ENCODE measurements at places on chromosomes 16 and 17. TPM values are rescaled to one million over a fixed set of nuclear protein-coding genes. Genes with fewer than 3 reads are reported as not detected.

GRCh38 chr16:53852678-53853077 lies 148.7 kb downstream of the FTO start:
- H3K4me1 ChIP-seq: no peaks in the 10 kb centered on the region
- H3K4me3 ChIP-seq: no peak overlapping the region
- H3K27ac ChIP-seq: no peak overlapping the region

DNA sequence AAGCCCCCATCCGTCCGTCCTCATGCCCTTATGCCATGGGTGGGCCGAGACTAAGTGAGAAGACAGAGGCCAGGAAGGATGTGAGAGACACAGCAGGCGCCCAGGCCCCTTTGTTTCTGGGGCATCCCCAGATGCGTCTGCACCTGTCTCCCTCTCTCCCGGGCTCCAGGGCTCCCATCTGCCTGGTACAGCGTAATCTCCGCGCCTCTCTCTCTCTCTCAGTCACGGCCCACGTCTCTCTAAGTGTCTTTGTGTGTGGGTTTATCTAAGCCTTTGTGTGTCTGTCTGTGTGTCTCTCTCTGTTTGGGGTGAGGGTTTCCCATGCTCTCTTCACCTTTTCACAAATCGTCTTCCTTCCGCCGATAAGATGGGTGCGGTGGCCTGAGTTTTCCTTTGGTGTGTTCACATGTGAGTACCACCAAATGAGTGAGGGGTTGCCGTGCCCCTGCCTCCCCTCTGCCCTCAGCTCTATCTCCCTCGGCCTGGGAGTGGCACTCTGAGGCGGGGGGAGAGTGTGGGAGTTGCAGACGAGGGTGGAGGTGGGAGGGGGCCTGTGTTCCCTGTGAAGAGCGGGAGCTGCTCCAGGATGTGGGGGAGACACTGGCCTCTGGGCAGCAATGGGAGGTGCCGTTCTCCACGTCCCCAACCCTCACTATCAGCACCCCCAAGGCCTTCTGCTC lies 25.8 kb upstream of the ABCC3 start:
- H3K27me3 ChIP-seq: peaks cover 30% of the 10 kb centered on the region
- no peaks in the 10 kb centered on the region for H3K36me3 ChIP-seq
- no peak for DNase-seq
- H3K27ac ChIP-seq: no peak overlapping the region

SMARCD2 gene
- 132 TPM for total RNA-seq

DNAAF1 gene
- 0.78 TPM for total RNA-seq

TCAP gene
- total RNA-seq: 1.4 TPM

- H3K4me3 ChIP-seq: peak overlapping the region; percentile 100
- H3K27ac ChIP-seq: peak overlapping the region; percentile 93
- H3K27me3 ChIP-seq: no peaks in the 10 kb centered on the region
- DNase-seq: no peak
- H3K36me3 ChIP-seq: no peaks in the 10 kb centered on the region
- peaks cover 47% of the 10 kb centered on the region for H3K4me1 ChIP-seq
Observed at GRCh38 chr17:75404223-75404730, 1.2 kb downstream of the GRB2 start.

DNA sequence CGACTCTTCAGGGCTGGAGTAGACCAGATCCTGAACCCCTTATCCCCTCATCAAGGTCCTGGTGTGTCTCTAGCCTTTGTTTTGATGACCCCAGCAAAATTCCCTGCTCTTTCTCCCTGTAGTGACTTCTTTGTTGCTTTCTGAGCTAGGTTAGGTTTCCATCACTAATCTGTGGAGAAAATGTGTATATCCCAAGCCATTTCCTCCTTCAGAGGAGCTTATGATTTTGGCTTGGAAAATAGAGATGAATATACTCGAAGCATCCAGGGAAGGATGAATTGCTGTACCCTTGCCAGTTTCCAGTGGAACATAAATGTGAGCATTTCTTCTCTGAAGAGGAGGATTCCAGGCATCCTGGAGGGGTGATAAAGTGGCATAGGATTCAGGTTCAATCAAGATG lies 55.8 kb downstream of the KSR1 start:
- H3K36me3 ChIP-seq: no peaks in the 10 kb centered on the region
- no peak overlapping the region for H3K4me3 ChIP-seq
- H3K27ac ChIP-seq: no peak overlapping the region
- H3K4me1 ChIP-seq: peaks cover 32% of the 10 kb centered on the region
- no peak for DNase-seq
- H3K27me3 ChIP-seq: no peaks in the 10 kb centered on the region

All from esophagus muscularis mucosa (tissue), 4 donors.